Activated CD4-positive, alpha-beta T cell treated with anti-CD3 and anti-CD28 coated beads, Interleukin-2, amount 50 U/mL, for 16 hours (primary cell): ENCODE measurements at places on chromosomes 6 and 20.

DNA sequence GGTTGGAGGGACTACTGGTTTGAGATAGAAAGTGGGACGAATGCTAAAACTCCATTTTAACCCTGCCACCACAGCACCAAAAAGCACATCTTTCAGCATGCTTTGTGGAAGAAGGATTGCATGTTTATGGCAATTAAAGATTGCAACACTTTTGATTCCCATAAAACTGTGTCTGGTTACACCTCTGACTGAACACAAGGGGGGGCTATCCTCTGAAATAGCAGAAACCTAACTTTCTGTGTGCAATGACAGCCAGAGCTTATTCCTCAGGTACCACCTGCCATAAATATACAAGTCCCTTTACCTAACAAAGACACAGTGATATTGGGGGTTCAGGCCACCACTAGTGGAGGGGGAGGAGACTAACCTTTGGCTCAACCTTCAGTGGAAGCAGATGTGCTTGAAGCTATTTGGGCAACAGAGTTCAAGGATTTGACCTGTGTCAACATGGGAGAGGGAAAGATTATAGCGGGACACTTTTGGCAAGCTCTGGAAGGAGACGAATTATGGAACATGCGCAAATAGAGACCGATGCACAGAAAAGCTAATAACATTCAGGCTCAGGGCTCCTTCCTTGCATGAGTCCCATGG lies 9.6 kb upstream of the PLG start:
- no peak for DNase-seq

DNA sequence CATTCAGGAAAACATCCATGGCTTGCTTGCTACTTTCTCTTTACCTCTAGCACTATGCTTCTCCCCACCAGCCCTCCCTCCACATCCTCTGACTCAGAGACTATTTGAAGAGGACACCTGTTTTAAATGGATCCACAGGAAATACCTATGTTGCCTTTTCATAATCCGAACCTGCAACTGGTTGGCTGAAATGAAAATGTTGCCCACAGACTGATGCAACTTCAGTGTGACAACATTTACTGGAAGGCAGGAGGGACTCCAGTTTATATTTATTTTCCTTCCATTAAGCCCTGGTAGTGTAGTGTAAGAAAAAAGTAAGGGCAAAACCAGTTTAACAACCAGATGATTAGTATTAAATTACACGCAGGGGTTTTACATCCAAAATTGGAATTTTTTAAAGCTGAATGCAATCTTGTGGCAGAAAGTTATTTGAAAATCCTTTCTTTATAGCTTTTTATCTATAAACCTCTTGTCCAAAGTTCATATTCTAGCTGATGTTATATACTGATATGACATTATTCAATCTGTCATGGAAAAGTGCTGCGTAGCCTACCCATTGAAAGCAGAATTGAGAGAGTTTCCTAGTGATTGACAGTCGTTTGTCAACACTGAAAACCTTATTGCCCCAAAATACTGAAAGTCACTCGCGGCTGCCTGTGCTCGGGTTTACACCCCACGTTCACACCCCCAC lies 881 bp upstream of the AIG1 start:
- DNase-seq, result peak; percentile 61

DNA sequence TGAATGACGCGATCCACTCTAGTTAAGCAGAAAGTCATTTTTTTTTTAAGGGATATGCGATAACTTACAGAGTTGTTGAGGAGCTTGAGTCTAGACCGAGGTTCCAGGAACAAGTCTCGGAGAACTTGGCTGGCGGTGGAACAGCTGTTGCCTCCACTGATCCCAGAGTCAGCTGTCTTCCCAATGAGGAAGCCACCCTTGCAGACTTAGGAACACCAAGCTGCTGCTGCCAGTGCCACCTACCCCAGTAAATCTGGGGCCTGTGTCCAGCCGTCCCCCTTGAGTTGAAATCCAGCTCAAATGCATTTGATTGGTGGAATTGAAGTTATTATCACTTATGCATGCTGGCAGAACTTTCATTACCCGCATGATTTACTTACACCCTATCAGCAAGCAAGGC lies 6.7 kb downstream of the PFDN4 start:
- DNase-seq, result no peak

- DNase-seq, result no peak
Measured at GRCh38 chr6:34085453-34086170, 60.3 kb downstream of the GRM4 start.

GRCh38 chr6:39347906-39348585 lies 25.5 kb upstream of the KCNK16 start:
- peak; percentile 60 for DNase-seq

- peak; percentile 67 for DNase-seq
Measured at GRCh38 chr20:3407771-3408637, 535 bp upstream of the DNAAF9 start.

DNA sequence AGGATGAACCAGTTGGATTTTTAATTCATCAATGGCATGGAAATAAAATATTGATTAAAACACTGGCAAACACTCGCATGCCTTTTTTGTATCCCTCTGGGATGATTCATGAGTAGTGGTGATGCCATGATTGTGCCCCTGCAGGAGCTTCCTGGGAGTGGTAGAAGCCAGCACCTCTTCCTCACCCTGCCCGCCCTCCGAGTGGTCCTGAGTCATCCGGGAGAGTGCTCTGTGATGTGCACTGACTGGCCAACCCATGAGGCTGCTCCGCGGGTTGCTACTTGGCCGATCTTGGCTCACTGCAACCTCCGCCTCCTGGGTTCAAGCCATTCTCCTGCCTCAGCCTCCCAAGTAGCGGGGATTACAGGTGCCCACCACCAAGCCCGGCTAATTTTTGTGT lies 27.4 kb downstream of the GJA10 start:
- DNase-seq, result no peak

DNA sequence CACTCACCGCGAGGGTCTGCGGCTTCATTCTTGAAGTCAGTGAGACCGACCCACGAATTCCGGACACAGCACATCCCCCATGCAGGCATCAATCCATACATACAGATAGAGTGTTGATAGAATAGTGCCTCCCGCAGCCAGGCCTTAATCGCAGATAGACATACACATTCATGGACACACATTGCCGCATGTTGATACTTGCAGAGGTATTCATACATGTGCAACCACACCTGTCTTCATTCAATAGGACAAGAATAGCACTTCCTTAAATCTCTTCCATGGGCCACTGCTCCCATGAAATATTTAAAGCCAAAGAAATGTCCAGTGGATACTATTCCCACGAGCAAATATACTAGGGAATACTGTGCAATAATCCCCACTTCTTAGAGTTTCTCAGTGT lies 170.5 kb downstream of the FRK start:
- DNase-seq, result no peak
